ENCODE measurements at places on chromosomes 12 and 14.

GRCh38 chr12:47438175-47438574 lies 267.7 kb downstream of the RPAP3 start:
- DNase-seq, result no peak

DNA sequence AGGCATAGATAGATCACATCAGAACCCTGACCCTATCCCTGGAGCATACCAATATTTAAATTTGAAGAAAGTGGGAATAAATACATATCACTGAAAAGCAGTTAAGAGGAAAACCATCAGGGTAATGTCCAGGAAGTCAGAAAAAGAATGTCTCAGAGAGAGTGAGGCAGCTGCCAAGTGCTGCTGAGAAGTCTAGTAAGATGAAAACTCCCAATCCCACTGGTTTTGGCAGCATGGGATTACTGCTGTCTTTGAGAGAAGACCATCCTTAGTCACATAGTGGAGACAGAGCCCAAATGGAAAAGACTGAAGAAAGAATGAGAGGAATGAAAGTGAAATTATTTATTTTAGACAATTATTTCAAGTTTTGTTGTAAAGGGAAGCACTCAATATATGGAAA lies 11.5 kb upstream of the TSPAN8 start:
- no peak for DNase-seq

- no peak for DNase-seq
Observed at GRCh38 chr12:115351514-115352077, 667.6 kb upstream of the TBX3 start.

DNA sequence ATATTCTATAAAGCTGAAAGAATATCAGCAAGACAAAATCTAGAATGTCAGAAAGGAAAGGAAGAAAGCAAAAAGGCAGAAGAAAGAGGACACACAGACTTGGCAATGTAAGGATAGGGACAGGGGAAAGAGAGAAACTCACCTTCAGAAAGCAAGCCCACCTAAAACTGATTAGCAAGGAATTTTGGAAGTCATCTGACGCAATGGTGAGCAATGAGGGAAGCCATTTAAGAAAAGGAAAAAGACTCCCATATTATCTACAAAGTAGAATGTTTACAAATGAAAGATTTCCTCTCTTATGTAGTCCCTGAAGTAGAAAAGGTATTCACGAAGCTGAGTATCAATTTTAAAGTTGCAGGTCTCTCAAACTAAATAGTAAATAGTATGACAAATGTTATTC lies 35.2 kb upstream of the FOXG1 start:
- DNase-seq, result no peak

- peak; percentile 92 for DNase-seq
Observed at GRCh38 chr12:76763746-76764675, at the start of gene ZDHHC17. Gene ZDHHC17 (plus strand): TSS chr12:76764115. CDS start chr12:76764237, 122 bp downstream.

GRCh38 chr12:112969547-112970306 lies 8.6 kb upstream of the OAS2 start:
- no peak for DNase-seq

Data from activated CD4-positive, alpha-beta T cell treated with anti-CD3 and anti-CD28 coated beads, Interleukin-2, amount 10 ng/mL, durations not matched to agents 7 days and 5 days (primary cell).